ENCODE measurements at places on chromosomes 1 and 21. TPM values are rescaled to one million over a fixed set of nuclear protein-coding genes. Genes with fewer than 3 reads are reported as not detected.

DNA sequence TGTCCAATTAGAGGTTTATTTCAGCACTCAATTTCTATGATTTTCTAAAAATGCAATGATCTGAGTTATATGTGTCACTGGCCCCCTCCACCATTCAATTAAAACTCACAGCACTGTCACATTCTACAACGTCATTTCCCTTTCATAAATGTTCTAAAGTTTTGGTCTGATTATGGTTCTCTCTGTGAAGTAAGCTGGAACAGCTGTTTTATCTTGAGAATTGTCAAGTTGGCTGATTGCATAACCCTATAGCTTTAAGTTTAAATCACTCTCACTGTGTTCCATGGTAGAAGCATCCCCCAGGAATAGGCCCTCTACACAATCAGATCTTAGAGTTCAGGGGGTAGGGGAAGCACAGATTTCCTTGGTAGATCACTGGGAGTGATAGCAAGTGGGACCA is 41.4 kb upstream of the DNASE2B start:
- no peak for DNase-seq

- DNase-seq = no peak
Measured at GRCh38 chr1:24714859-24715520, 30.3 kb upstream of the CLIC4 start.

DNA sequence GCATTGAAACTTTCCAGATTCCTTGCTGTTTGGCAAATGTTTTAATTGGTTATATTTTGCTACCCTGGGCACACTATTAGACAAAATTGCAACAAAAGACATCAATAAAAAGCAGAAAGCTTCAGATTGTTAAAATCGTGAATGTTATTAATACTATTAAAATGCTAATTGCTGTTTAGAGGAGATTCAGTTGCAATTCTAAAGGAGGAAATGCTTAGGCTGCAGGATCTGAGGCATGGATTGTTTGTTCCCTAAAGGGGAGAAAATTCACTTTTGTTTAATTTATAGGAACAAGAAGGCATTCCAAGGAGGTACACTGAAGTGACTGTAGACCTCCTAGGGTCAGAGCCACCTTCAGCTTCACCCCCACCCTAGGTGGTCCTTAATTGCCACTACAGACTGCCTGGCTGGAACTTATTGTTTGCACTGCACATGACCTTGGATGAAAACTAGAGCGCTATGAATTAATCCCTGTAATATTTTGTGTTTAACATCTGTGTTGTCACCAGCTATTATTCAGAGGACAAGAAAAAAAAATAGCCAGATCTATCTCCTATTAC is 1266.9 kb upstream of the ADGRL2 start:
- no peak for DNase-seq

GRCh38 chr1:2130871-2131289 is 63.7 kb downstream of the FAAP20 start:
- DNase-seq = no peak

GRCh38 chr1:57345916-57346315 is 77.9 kb downstream of the DAB1 start:
- no peak for DNase-seq

DNA sequence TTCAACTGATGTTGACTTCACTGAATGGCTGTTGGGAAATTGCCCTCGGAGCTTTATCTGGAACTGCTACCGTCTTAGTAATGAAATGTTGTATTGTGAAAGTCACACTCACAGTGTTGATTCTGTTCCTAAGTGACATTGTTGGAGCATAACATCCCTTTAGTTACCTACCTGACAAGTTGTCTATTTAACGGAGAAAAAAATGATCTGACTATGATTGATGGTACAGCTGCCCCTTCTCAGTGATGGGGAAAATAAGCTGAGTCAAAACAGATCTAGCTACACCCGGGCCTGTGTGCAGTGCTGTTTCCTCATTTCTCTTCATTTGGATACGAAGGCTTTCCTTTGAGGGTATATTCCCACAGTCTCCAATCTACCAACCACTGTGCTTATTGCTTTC is 472.3 kb upstream of the BRINP3 start:
- DNase-seq = no peak

- no peak for DNase-seq
Measured at GRCh38 chr1:7785108-7785507, 1.0 kb downstream of the PER3 start.

- DNase-seq = no peak
Measured at GRCh38 chr1:53133261-53134041, 9.0 kb downstream of the SLC1A7 start.

DNA sequence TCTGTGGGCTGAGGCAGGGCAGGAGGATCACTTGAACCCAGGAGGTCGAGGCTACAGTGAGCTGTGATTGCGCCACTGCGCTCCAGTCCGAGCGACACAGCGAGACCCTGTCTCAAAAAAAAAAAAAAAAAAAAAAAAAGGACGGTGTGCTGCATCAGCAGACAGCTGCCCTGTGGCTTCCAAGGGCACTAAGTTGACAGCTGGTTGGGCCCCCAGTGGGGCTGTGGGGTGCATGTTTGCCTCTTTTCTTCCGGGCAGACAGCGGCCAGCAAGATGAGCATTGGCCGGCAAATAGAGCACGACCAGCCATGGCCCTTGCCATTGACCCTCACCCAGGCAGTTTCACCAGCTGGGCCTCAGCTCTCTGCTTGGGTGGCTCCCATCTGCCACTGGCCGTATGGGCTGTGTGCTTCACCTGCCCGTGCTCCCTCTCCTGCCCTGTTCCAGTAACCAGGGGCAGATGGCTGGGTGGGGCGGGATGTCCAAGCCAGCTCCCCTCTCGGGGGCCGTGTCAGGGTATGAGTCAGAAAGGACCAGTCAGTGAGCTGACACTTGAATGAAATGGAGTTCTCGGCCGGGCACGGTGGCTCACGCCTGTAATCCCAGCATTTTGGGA is 12.3 kb upstream of the SLC25A34 start:
- no peak for DNase-seq

DNA sequence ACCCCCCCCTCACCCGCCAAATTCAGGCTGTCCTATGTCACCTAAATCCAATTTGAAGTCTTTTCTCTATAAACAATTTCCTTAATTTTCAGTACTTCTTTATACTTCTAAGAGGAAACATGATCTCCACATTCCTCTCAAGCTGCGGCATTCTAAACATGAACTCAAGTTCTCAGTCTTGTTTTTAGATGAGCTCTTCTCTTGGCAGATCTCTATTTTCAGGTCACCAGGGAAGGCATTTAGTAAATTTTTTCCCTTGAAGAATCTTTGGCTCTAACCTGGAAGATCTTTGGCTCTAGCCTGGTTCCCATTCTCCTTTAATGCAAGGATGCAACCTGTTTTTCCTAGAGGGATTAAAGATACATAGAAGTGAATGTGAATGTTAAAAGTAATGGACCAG is 193.4 kb downstream of the ATG4C start:
- no peak for DNase-seq

DNA sequence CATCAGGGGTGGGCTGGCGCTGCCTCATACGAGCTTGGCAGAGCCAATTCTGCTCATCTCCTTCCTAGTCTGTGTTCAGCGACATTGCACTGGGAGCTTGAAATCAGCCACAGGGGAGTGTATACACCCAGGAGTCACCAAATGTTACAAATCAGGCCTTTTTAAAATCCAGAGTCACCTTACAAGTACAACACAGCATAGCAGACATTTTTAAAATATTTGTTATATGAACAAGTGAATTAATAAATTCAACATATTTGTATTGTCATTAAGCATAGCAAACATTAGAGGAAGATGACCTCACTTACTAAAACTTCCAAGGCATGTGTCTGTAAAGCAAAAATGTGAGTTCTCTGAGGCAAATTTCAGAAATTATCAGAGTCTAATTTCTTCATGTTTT is 210.0 kb downstream of the HLX start:
- no peak for DNase-seq

DNA sequence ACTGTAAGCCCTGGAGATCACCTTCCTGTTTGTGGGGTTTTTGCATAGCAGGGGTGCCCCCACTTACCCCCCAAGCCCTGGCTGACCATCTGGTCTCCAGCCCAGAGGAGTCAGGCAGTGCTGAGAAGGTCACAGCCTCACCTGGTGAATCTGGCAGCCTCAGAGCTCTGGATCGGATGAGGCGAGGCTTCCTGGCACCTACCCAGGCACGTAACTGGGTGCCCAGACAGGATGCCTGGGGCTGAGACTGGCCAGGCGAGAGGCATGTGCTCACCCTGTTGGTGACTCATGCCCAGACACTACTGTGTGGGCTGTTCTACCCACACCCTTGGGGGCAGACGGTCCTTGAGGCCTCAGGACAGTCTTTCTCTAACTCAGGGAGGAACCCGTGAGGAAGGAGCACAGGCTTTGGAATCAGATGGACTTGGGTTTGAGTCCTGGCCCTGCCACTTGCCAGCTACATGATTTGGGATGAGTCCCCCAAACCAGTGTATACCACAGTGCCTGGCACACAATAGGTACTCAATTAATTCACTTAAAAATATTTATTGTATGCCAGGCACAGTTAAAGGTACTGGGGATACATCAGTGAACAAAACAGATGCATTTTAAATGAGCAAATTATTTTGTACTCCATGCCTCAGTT is 15.1 kb upstream of the PADI3 start:
- no peak for DNase-seq

TDRD5 gene
- total RNA-seq = 1.3 TPM

FALEC gene
- not detected for total RNA-seq

KTI12 gene
- total RNA-seq = 8.3 TPM

SYT6 gene
- total RNA-seq = 35.7 TPM

BTBD19 gene
- 1.5 TPM for total RNA-seq
